Urinary bladder (tissue), 4 donors: ENCODE measurements at places on chromosomes 13 and 19. TPM values are rescaled to one million over a fixed set of nuclear protein-coding genes. Genes with fewer than 3 reads are reported as not detected.

The NDUFA13 gene
- 74.7 TPM for total RNA-seq

The COX6B2 gene
- not detected for total RNA-seq

The RNU6-9 gene
- total RNA-seq = not detected

The FUT3 gene
- total RNA-seq = 0.63 TPM

The GJA3 gene
- total RNA-seq = 0.21 TPM

The IFNL1 gene
- total RNA-seq = not detected

The TEX29 gene
- not detected for total RNA-seq

The KXD1 gene
- total RNA-seq = 33.8 TPM

The ZNF491 gene
- 8.6 TPM for total RNA-seq

The CCDC124 gene
- total RNA-seq = 9.7 TPM

The PIAS4 gene
- 20.2 TPM for total RNA-seq

The VAV1 gene
- 4.4 TPM for total RNA-seq

The SMIM24 gene
- total RNA-seq = not detected

The GJB2 gene
- 2.5 TPM for total RNA-seq

The TSKS gene
- 0.26 TPM for total RNA-seq

The CALR3 gene
- not detected for total RNA-seq

The IGFL3 gene
- not detected for total RNA-seq

The CGB1 gene
- not detected for total RNA-seq

The GFY gene
- total RNA-seq = not detected

The ZNF208 gene
- 1.1 TPM for total RNA-seq

The IZUMO2 gene
- total RNA-seq = not detected

The NUP62 gene
- 22.7 TPM for total RNA-seq

The ZNF274 gene
- total RNA-seq = 18.9 TPM

The VMAC gene
- total RNA-seq = 10.7 TPM

The GPC5 gene
- 5.0 TPM for total RNA-seq

The CCDC61 gene
- total RNA-seq = 3.2 TPM

The GGN gene
- total RNA-seq = not detected

The ZNF600 gene
- 9.1 TPM for total RNA-seq

The SGCG gene
- total RNA-seq = 19.7 TPM

The ZNF576 gene
- total RNA-seq = 5.1 TPM

The CATSPERD gene
- not detected for total RNA-seq

The BRD4 gene
- 16.4 TPM for total RNA-seq
